Glutamatergic neuron (in vitro differentiated cells): ENCODE measurements at places on chromosomes 13 and 19. TPM values are rescaled to one million over a fixed set of nuclear protein-coding genes. Genes with fewer than 3 reads are reported as not detected.
A peak's percentile ranks its signal among the peaks of the same experiment; 100 is the strongest.

GRCh38 chr13:20989656-20990321 is 71.6 kb downstream of the LATS2 start:
- no peak overlapping the region for H3K27ac ChIP-seq
- no peak overlapping the region for H3K4me3 ChIP-seq
- peaks cover 4% of the 10 kb centered on the region for H3K4me1 ChIP-seq

DNA sequence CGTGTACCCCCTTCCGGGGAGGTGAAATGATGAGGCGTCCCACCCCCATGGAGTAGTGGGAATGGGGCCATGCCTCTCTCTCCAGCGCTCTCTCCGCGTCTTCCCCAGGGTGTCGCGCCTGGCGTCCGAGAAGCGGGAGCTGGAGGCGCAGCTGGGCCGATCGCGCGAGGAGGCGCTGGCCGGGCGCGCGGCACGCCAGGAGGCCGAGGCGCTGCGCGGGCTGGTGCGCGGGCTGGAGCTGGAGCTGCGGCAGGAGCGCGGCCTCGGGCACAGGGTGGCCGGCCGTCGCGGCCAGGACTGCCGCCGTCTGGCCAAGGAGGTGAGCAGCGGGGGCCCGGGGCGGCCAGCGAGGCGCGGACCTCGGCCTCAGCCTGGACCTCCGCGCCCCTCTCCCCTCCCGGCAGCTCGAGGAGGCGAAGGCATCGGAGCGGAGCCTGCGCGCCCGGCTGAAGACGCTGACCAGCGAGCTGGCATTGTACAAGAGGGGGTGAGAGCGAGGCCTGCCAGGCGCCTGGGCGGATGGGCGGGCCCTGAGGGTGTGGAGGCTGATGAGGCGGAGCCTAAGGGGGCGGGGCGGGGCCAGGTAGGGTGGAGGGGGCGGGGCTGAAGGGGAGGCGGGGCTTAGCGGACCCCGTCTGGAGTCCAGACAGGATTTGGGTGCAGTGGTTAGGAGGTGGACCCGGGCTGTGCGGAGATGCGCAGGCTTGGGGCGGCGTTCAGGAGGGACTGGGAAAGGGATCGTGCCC is 7.7 kb downstream of the PGLYRP1 start:
- H3K36me3 ChIP-seq = no peaks in the 10 kb centered on the region
- peak; percentile 76 for DNase-seq
- peaks cover 19% of the 10 kb centered on the region for H3K27me3 ChIP-seq
- peak overlapping the region; percentile 83 for H3K4me3 ChIP-seq
- no peak overlapping the region for H3K27ac ChIP-seq

GRCh38 chr13:91632086-91632485 is 233.7 kb downstream of the GPC5 start:
- no peak overlapping the region for H3K27ac ChIP-seq
- no peak overlapping the region for H3K4me3 ChIP-seq
- H3K4me1 ChIP-seq = no peaks in the 10 kb centered on the region
- no peak for DNase-seq
- no peaks in the 10 kb centered on the region for H3K36me3 ChIP-seq
- no peaks in the 10 kb centered on the region for H3K27me3 ChIP-seq

DNA sequence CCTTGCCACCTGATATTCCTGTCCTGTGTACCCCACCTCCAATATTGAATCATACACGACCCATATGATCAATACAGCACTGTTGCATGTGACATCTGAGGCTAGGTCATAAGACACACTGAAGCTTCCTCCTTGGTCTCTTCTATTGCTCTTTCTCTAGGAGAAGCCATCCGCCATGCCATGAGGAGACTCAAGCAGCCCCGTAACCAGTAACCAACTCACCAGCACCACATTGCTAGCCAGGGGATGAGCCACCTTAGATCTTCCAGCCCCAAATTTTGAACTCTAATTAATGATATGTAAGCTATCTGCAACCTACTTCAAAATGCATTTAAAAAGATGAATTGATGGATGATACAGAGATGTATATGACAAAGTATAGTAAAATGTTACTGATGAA is 28.6 kb downstream of the ZNF557 start:
- H3K36me3 ChIP-seq = peaks cover 19% of the 10 kb centered on the region
- no peak for DNase-seq
- peak overlapping the region; percentile 91 for H3K4me3 ChIP-seq

DNA sequence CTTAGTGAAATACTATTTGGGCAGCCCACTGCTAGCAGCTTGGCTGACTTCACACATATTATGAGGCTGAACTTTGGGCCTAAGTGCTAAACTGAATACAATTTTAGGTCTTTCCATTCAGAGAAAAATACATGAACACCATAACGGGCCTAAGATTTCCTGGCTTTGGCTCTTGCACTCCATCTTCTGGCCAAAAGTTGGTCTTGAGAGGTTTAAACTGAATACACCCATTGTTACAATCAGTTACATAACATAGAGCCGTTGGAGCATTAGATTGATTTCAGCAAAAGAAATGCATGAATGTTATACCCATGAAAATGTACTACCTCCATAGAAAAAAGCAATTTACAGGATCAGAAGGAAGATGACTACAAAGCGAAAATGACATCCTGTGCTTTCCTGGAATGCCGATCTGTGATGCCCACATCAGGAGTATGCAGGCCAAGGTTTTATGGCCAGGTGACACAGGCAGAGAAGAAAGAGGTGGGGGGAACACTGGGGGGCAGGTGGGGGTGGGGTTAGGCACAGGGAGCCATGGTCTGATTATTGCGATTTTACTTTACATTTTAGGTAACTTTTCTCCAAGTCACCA is 11.1 kb upstream of the SHISA2 start:
- H3K27me3 ChIP-seq = no peaks in the 10 kb centered on the region
- DNase-seq = no peak
- no peak overlapping the region for H3K27ac ChIP-seq
- H3K4me3 ChIP-seq = no peak overlapping the region

DNA sequence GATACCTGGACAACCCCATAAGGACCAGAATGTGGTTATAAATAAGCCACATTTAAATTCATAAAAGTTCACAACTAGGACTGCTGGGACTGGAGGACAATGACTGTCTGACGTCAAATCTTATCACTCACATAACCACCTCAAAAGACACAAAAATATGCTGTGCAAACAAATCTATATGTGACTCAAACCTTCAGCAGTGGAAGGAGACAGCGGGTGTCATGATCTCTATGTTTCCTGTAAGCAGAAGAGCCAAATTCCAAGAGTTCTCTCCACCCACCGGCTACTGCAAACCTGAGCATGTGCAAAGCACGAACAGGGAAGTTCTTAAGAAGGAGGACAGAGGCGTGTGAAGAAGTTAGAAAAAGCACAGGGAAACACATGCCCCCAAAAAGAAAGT is 113.2 kb downstream of the MYCBP2 start:
- no peak for DNase-seq
- H3K4me3 ChIP-seq = no peak overlapping the region
- no peaks in the 10 kb centered on the region for H3K27me3 ChIP-seq
- H3K4me1 ChIP-seq = no peaks in the 10 kb centered on the region
- no peak overlapping the region for H3K27ac ChIP-seq

- peak overlapping the region; percentile 91 for H3K27ac ChIP-seq
- peak; percentile 30 for DNase-seq
- no peaks in the 10 kb centered on the region for H3K36me3 ChIP-seq
- peaks cover 10% of the 10 kb centered on the region for H3K27me3 ChIP-seq
- peak overlapping the region; percentile 70 for H3K4me3 ChIP-seq
- H3K4me1 ChIP-seq = peaks cover 34% of the 10 kb centered on the region
Measured at GRCh38 chr19:18733196-18733647, 49.7 kb downstream of the CRTC1 start.

DNA sequence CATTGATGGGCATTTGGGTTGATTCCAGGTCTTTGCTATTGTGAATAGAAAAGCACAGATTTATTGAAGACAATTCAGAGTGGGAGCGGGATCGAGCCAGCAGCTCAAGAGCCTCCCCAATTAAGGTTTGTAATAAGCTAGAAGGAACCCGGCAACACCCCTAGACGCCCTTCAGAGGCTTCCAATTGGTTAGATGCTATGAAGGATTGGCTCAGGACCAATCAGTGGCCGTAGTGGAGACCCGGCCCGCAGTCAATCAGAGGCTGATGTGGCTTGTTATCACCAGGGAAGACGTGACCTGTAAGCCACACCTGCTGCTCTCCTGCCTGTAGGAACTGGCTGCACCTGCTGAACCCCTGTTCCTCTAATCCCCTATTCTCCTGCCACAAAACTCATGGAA is 14.6 kb downstream of the SIGLEC11 start:
- no peaks in the 10 kb centered on the region for H3K4me1 ChIP-seq
- peaks cover 3% of the 10 kb centered on the region for H3K27me3 ChIP-seq
- H3K4me3 ChIP-seq = no peak overlapping the region
- H3K36me3 ChIP-seq = no peaks in the 10 kb centered on the region

DNA sequence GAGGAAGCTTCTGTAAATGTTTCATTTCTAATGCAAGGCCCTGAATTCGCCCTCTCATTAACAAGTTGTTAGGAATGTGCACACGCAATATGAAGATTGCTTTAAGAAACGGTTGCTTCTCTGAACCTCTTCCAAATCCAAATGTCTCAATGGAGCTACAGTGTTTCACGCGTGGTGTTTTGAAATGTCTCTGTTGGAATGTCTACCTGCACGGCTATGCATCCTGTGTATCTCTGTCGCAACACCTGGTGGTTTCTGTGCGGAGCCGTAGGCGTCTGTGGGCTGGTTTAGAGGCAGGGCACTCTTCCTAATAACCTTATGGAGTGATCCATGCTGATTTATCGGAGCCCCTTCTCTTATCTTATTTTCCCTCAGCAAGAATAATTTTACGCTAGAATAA is 1584.2 kb upstream of the SLC10A2 start:
- DNase-seq = no peak
- no peak overlapping the region for H3K4me3 ChIP-seq
- H3K27ac ChIP-seq = no peak overlapping the region

DNA sequence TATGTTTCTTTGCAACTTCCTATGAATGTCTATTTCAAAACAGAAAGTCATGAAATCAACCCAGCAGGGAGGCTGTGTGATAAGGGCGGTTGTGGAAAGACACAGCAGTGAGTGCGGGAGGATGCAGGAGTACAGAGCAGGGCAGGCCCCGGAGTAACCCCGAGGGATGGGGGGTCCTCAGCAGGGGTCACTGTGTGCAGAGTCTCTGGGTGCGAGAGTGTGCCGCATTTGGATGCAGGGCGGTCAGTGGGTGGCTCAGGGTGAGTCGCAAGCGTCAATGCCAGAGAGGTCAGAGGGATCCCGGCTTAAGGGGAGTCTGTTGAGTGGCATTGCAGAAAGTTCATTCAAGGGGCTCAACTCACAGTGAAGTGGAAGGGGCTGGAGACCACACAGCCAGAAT is 147.8 kb downstream of the STK24 start:
- H3K4me3 ChIP-seq = no peak overlapping the region
- H3K27ac ChIP-seq = no peak overlapping the region
- peaks cover 13% of the 10 kb centered on the region for H3K4me1 ChIP-seq
- DNase-seq = no peak
- peaks cover 3% of the 10 kb centered on the region for H3K36me3 ChIP-seq

DNA sequence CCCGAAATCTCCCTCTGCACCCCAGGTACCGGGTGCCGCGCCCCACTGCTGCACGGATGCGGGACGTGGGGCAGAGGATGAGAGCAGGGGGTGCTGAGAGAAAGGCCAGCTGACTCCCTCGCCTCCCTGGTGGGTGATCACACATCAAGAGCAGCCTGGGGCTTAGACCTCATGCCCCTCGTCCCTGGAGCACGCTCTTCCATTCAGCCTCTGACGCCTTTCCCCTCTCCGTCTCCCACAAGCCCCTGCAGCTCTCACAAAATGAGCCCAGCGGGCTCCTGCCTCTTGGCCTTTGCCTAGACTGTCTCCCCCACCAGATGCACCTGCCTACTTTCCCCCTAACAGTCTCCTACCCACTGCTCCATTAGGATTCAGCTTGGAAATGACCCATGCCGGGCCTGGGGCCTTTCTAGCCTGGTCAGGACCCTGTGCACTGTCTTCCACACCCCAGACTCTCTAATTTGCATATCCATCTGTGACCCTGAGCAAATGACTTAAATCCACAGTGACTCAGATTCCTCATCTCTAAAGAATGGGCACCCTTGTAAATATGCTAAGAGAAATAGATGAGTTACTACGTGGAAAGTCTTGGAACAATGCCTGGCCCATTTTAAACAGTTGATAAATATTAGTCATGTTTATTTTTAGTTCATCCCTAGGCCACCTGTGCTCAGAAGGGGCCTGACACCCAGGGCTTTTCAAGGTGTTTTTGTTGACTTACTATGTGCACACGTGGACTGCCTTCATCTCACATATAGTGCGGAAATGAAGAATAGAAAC is 582 bp upstream of the PTPRH start:
- H3K36me3 ChIP-seq = no peaks in the 10 kb centered on the region
- H3K4me3 ChIP-seq = peak overlapping the region; percentile 59
- H3K4me1 ChIP-seq = peaks cover 8% of the 10 kb centered on the region
- DNase-seq = no peak
- H3K27ac ChIP-seq = no peak overlapping the region

- no peak overlapping the region for H3K4me3 ChIP-seq
- no peaks in the 10 kb centered on the region for H3K36me3 ChIP-seq
- no peaks in the 10 kb centered on the region for H3K27me3 ChIP-seq
- peaks cover 9% of the 10 kb centered on the region for H3K4me1 ChIP-seq
Measured at GRCh38 chr13:67298297-67298696, 68.2 kb upstream of the PCDH9 start.

DNA sequence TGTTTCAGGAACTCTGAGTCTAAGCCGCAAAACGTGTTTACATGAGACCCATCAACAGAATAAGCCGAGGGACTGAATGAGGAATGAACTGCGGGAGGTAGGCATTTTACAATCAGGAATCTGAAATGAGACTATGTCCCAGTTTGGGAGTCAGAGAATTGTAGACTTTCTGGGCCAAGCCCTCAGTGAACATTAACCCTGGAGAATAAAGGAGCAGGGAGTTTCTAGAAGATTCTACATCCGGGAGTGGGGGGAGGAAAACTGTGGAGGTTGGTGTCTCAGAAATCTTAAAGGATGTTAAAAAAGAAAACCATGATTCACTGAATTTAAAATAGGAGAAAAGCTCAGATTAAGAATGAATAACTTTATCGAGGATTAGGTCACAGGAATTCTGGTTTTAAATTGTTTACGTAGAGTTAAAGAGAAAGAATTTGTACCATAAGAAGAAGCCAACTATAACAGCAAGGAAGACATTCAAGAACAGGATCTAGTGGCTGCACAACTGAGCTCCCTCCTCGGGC is 18.5 kb downstream of the RFX2 start:
- H3K36me3 ChIP-seq = no peaks in the 10 kb centered on the region
- peaks cover 7% of the 10 kb centered on the region for H3K27me3 ChIP-seq
- no peak for DNase-seq
- H3K4me3 ChIP-seq = peak overlapping the region; percentile 71

- no peak overlapping the region for H3K4me3 ChIP-seq
- no peak for DNase-seq
- peaks cover 3% of the 10 kb centered on the region for H3K27me3 ChIP-seq
Measured at GRCh38 chr13:71770710-71771109, 96.3 kb downstream of the DACH1 start.

GRCh38 chr13:91359111-91359510 is 11.6 kb downstream of the MIR17HG start:
- no peak for DNase-seq
- H3K4me3 ChIP-seq = no peak overlapping the region
- H3K4me1 ChIP-seq = peaks cover 4% of the 10 kb centered on the region

GRCh38 chr19:48419158-48419920 is 25.9 kb downstream of the GRIN2D start:
- H3K4me3 ChIP-seq = no peak overlapping the region
- no peaks in the 10 kb centered on the region for H3K36me3 ChIP-seq
- H3K4me1 ChIP-seq = peaks cover 12% of the 10 kb centered on the region
- peak overlapping the region; percentile 78 for H3K27ac ChIP-seq
- peak; percentile 77 for DNase-seq

ZNF549 gene
- 10.8 TPM for total RNA-seq

ZNF880 gene
- 24.5 TPM for total RNA-seq

ZNF729 gene
- total RNA-seq = not detected

LSR gene
- 5.4 TPM for total RNA-seq

JSRP1 gene
- not detected for total RNA-seq

IGFL2 gene
- not detected for total RNA-seq

COL4A2 gene
- 60.9 TPM for total RNA-seq

ATP8B3 gene
- 2.5 TPM for total RNA-seq

SIGLEC9 gene
- not detected for total RNA-seq

PRR20C gene
- not detected for total RNA-seq

KIRREL2 gene
- 47.1 TPM for total RNA-seq

ZNF441 gene
- total RNA-seq = 10.6 TPM
